ENCODE measurements at places on chromosomes 13 and 19.

- DNase-seq = no peak
These were observed 14.6 kb upstream of the TMTC4 start for GRCh38 chr13:100689191-100689590.

DNA sequence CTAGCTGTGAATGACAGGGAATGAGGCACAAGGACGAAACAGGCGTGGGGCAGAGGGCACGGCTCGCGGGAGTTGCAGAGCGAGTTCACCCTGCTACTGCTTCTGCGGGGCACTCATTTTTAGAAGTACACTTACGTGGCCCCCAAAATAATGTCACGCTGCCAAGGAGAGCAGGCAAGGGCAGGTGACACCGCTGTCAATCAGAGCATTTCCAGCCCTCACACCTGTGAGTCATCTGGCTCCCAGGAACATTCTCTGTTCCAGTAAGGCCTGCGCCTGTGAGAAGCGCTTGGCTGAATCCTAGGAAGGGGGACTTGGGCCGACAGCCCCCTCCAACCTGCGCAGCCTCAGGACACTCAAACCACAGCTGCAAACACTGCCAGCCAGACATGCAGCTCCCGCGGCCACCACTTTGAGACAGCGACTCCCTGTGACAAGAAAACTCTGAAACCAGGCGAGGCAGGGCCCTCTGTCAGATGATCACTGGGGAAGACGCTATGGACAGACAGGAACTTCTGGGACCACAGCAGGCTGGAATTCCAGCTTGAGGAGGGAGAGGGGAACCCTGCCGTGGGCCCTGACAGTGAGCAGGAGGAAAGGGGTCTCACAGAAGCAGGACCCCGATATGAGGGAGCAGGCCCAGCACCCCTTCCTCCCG, 12.7 kb downstream of the DOT1L start:
- no peak for DNase-seq

DNA sequence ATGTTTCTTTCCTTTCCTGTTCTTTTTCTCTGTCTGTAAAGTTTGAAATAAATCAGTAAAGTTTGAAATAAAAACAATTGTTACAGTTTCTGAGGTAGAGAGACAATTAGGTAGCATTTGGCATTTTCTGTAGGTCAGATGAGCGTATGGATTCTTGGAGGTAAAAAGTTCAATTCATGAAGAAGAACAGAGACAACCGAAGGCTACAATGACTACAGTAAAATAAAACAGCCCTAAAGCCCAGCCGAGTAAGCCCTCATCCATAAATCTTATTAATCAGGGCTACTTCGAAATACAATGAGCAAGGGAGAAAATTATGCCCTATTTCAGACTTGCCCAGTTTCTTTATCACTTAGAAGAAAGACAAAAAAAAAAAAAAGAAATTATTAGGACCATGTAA, 941.9 kb upstream of the SLC10A2 start:
- DNase-seq = no peak

- no peak for DNase-seq
These were observed 8.8 kb downstream of the INAFM1 start for GRCh38 chr19:47283405-47284059.

- DNase-seq = no peak
These were observed 82.4 kb downstream of the RYR1 start for GRCh38 chr19:38515896-38516295.

- DNase-seq = peak; percentile 14
These were observed 12.2 kb downstream of the CIC start for GRCh38 chr19:42281146-42281826.

DNA sequence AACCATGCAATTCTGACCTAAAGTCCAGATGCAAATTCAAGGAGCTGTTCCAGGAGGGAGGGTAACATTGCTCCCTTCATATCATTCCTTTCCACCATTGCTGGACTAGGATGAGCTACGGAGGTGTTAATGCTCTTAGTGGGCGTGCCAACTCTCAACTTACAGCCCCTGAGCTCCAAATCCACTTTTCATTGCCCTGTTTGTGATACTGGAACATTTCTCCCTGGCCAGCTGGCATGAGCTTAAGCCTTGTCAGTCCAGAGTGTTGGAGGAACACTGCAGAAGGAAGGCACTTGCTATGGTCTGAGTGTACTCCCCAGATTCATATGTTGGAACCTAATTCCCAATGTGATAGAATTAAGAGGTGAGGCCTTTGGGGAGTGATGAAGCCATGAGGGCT, 70.4 kb upstream of the FARP1 start:
- no peak for DNase-seq

GRCh38 chr19:8370176-8371010, 6.4 kb downstream of the ANGPTL4 start:
- no peak for DNase-seq

GRCh38 chr13:32031025-32031814, at the start of gene FRY:
Gene FRY (plus strand): TSS chr13:32031774. CDS start chr13:32031796, 22 bp downstream.
- DNase-seq = peak; percentile 23

- DNase-seq = peak; percentile 45
These were observed 4.1 kb downstream of the IER2 start for GRCh38 chr19:13154241-13154778.

GRCh38 chr13:22114630-22115311, 443.9 kb downstream of the FGF9 start:
- no peak for DNase-seq

DNA sequence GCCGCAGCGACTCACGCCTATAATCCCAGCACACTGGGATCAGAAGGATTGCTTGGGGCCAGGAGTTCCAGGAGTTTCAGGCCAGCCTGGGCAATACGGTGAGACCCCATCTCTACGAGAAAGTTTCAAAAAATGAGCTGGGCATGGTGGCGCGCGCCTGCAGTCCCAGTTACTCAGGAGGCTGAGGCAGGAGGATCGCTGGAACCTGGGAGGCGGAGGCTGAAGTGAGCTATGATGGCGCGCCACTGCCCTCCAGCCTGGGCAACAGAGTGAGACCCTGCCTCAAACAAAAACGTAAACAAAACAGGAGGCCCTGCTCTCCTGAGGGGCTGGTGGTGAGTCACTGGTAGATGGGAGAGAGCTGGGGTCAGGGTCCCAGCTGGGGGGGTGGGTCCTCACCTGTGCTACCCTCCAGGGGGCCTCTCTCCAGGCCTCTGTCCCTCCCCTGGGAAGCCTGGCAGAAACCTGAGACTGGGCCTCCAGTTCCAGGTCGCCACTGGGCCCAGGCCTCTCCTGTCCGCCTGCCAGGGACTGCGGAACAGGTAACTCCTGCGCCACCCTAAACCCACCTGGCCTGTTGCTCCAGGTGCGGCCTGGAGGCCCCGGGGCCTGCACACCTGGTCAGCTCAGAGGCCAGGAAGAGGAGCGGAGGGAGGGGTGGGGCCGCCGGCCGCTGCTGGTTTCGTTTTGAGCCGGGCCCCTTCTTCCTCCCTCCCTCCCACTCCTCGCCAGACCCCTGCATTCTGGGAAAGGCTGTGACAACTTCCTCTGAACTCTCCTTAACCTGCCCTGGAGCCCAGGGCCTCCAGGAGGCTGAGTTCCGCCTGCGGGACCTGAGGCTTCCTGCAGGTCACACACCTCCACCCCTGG, 17.2 kb upstream of the ZBTB7A start:
- DNase-seq = no peak

DNA sequence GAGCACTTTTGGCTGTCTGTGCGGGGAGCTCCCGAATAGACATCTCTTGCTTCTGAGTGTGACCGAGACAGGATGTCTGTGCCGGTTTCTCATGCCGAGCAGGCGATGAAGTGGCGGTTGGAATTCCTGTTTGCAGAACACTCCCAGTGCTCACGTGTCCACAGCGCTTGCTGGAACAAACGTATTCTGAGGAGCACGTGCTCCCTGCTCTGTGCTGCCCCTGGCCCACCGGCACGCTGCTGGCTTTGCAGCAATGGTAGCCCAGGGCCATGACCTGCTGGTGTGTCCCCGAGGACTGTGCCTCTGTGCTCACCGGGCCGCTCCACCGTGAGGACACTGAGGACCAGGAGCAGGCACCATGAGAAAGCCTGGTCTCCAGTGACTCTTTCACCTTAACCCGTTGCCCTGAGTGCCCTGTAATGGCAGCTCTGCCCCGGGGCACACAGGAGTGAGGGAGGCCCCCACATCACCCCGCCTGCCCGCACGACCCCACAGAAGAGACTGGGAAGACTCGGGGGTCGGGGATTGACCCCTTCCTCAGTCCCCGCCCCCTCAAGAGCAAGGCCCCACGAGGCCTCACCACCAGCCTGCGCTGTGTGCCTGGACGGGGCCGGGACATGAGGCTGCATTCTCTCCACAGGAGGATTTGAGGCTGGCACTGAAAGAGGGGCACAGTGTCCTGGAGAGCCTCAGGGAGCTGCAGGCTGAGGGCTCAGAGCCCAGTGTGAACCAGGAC, 40.0 kb upstream of the F7 start:
- DNase-seq = no peak

- DNase-seq = no peak
These were observed 32.8 kb downstream of the GAS6 start for GRCh38 chr13:113831061-113831460.

GRCh38 chr19:2274931-2275535, 6.9 kb downstream of the PEAK3 start:
- no peak for DNase-seq

DNA sequence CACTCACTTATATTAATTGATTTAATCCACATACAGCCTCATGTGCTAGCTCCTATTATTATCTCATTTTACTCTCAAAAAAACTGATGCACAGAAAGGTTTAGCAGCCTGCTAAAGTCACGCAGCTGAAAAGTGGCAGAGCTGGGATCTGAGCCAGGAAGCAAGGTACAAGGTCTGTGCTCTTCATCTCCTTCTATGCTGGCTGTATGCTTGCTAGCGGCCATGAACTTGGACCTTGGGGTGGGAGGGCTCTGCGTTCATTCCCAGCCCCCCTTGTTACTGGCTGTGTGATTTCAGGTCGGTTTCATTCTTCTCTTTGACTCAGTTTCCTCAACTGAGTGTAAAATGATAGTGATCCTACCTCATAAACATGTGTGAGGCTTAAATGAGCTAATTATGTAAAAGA, 69.8 kb downstream of the ALOX5AP start:
- no peak for DNase-seq

DNA sequence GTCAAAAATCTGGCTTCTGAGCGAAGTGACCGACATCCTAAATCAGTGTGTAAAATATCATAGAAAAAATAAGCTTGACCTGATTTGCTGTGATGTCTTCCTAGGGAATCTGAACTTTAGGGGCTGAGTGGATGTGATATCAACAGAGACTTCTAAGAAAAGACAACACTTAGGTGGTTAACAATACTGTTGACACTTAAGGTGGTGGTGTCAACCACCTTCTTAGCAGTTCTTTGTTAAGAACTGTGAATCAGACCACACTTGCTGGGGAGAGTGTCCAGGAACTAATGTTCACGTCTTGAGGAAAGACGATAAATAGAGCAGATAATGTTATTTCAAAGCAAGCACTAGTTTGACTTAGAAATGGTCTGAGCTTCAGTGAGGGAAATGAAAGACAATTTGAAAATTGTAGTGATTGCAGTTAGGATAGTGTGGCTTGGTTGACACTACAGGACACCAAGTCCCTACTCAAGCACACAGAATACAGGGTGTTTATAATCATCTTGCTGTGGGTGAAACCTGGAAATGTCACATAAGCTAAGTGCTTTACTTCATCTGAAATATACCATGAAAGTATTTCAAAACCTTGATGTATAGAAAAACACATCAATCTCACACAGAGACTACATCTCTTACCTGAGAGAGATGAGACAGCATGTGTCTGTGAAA, 1936.5 kb downstream of the PCDH9 start:
- no peak for DNase-seq

DNA sequence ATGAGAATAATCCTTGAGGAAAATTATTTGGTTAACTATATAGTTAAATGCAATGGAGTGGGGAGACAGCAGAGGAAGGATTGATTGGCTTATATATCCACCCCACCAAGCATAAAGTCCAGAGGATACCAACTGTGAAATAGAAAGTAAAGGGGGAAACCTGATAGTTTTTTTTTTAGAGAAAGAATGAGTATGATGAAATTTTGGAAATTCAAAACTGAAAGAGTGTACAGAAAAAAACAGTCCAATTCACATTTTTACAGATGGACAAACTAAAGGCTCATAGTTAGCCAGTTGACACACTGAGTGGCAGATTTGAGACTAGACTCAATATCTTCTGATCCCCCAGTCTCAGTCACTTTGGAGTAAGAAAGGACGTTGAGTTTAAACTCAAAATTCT, 51.1 kb downstream of the FNDC3A start:
- no peak for DNase-seq

- no peak for DNase-seq
These were observed 35.1 kb downstream of the LCP1 start for GRCh38 chr13:46146898-46147297.

GRCh38 chr13:33050161-33050560, 33.9 kb downstream of the KL start:
- DNase-seq = no peak

- DNase-seq = no peak
These were observed 13.9 kb upstream of the FBXO27 start for GRCh38 chr19:39046037-39046821.

GRCh38 chr13:36212789-36213188, 1.6 kb downstream of the SOHLH2 start:
- DNase-seq = no peak

DNA sequence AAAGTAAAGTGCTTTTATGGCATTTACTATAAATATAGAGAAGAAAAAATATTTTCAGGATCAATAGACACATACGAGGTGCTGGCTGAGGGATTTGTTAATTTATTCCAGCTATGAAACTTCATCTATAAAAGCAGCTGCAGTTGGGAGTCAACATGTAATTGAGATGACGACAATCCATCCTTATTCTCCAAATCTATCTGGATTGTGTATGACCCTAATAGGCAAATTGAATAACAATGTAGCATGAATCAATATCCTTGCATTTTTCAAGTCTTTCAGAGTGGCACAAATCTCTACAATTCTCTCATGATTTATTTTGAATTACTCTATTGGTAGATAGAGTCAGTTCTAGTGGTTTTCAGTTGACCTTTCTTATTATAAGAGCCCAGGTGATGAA, 1296.5 kb upstream of the SPRY2 start:
- DNase-seq = no peak

- no peak for DNase-seq
These were observed 17.1 kb upstream of the IGLON5 start for GRCh38 chr19:51294211-51294976.

DNA sequence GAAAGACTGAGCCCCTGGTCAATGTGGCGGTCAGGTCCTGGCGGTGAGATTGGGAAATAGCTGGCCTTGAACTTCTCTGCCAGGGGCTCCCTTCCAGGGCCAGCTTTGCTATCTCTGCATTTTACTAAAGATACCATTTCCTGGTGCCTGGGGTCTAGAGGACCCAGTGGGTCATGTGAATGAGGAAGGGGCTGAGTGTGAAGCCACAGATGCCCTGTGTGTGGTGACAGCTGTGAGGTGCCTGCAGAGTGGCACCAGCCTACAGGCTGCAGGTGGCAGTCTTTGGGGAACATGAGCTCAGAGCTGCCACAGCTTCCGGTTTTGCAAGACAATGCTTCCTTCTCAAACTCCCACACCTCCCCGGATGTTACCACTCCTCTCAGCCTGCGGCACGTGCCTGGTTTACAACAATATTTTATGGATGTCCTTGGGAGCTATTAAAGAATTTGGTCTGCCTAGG, 5.2 kb upstream of the MLNR start:
- DNase-seq = no peak

DNA sequence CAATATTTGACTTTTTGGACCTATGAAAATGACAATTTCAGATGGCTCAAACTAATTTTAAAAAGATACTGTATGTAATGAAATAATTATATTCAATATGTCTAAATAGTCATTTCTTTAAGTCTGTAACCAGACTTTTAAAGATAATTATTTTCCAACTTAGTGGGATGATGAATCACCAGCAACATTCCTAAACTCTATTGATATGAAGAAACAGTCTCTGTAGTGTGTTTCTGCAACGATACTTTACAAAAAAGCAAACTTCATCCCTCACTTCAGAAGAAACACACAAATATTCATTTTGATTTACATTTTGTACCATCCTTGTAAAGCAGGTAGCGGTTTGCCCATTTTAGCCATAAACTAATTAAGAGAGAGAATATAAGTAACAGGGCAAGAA, 417.4 kb downstream of the EFNB2 start:
- DNase-seq = no peak
